Astrocyte of the cerebellum (primary cell): ENCODE measurements at places on chromosomes 1 and 21.

DNA sequence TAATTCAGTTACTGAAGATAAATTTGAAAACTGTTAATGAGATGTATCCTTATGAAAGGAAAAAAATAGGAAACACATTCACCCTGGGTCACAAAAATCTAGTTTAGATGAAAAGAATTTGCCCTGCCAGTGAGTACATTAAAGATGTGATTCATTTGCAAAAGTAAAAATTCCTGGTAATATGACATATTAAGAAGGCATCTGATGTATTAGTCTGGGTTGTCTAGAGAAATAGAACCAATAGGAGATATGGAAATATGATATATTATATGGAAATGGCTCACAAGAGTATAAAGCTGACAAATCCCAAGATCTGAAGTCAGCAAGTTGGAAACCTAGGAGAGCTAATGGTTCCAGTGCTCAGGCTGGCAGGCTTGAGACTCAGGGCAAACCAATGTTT is 153.8 kb downstream of the MRPL39 start:
- no peak for DNase-seq

GRCh38 chr1:112169517-112169916 is 180.0 kb upstream of the KCND3 start:
- DNase-seq: no peak

DNA sequence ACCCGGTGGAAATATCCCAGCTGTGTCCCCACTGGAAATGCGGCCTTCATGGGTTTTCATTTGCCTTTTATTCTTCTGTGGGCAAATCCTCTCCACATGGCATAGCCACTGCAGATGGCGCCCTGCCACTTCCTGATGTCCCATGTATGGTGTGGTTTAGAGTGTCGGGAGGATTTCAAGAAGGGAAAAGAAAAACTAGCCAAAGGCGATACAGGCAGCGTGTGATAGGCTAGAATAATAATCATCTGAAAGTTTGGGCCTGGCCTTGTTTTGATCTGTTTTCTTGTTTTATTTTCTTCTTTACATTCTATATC is 123.6 kb downstream of the PEX14 start:
- no peak for DNase-seq

DNA sequence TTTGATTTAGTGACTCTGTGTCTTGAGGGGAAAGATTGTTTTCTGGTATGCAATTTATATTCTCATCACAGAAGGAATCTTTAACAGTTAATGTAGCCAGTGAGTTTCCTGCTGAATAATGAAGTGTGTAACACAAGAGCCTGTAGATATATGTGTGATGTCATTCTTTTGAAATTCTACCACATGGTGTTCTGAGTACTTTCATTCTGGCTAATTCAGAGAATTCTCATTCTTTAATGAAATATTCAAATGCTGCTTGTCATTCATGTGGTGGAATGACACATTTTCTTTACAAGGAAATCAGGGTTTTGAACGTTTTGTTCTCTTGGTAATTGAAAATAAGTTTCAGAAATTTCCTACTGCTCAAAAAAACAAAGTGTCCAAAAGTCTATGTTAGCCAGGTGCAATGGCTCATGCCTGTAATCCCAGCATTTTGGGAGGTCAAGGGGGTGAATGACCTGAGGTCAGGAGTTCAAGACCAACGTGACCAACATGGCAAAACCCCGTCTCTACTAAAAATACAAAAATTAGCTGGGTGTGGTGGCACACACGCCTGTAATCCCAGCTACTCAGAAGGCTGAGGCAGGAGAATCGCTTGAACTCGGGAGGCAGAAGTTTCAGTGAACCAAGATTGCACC is 79.6 kb downstream of the MAP3K21 start:
- no peak for DNase-seq

DNA sequence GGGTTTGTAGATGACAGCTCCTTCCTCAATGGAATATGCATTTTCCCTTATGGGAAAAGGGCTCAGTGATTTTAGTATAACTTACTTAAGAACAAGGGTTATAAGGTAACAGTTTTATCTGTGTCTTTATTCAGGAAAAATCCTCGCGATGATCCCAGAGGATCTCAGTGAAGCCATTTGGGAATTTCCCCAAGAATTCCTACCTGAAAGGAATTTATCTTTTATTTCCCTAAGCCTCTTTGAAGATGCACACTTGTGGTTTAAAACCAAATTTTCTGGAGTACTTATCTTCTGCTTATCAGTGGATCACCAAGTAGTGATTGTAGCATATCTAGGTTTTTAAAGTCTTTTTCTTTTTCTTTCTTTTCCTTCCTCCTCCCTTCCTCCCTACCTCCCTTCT is 58.8 kb downstream of the AK4 start:
- DNase-seq: no peak

GRCh38 chr1:183477986-183478781 is 5.9 kb downstream of the SMG7 start:
- DNase-seq: no peak

GRCh38 chr1:19009882-19010321 is 53.4 kb upstream of the IFFO2 start:
- DNase-seq: peak; percentile 69
